ENCODE measurements at places on chromosomes 11 and 22.

DNA sequence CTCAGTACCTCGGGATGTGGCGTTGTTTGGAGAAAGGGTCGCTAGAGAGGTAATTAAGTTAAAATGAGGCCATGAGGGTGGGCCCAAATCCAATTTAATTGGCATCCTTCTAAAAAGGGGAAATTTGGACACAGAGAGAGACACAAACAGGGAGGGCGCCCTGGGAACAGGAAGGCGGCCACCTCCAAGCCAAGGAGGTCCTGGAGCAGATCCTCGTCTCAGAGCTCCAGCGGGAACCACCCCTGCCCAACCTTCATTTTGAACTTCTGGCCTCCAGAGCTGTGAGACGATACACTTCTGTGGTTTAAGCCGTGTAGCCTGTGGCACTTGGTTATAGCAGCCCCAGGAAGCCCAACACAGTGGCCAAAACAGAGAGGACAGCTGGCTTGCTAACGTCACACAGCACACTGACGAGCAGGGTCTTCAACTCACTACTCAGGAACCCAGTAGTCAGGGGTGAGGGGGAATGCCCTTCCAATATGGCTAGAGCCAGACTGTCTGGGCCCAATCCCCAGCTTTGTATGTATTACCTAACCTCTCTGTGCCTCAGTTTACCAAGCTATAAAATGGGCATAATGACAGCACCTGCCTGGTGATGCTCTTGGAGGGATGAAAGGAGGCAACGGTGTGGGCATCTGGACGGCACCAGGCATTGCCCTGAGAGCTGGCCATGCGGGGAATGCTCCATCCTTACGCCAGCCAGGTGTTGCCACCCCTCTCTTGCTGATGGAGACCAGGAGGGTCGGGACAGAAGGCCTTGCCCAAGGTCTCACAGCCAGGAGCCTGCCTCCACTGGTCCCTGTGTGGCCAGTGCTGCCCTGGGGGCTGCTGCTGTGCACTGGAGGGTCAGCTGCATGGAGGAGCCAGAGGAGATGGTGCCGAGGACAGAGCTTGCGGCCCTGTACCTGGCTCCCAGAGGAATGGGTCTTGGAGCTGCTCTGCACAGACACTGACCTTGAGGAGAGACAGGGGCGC, 53.3 kb upstream of the LINC01488 start:
- DNase-seq: no peak

GRCh38 chr22:41989246-41989645, 9.3 kb upstream of the WBP2NL start:
- no peak for DNase-seq

GRCh38 chr11:13577881-13578280, 82.1 kb upstream of the PTH start:
- DNase-seq: no peak

GRCh38 chr11:2265396-2265795, 5.0 kb downstream of the ASCL2 start:
- peak; percentile 15 for DNase-seq

DNA sequence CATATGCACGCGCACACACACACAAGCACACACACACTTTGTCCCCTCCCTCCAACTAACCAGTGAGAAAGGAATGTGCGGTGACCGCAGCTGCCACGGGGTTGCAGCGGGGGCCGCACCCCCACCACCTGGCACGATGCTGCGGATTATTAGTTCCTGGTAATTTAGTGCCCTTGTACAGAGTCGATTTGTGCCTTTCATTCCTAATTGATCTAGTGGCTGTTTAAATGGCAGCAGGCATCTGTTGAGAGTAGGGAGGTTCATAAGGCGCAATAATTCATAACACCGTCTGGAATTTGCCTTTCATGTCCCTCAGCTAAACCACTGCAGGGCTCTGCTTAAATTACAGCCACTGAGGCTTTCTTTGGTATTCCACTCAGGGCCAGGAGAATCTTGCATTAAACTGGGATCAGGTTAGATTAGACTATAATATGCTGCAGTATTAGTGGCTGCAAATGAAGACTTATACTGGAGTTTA, 113.7 kb downstream of the FEZ1 start:
- no peak for DNase-seq

DNA sequence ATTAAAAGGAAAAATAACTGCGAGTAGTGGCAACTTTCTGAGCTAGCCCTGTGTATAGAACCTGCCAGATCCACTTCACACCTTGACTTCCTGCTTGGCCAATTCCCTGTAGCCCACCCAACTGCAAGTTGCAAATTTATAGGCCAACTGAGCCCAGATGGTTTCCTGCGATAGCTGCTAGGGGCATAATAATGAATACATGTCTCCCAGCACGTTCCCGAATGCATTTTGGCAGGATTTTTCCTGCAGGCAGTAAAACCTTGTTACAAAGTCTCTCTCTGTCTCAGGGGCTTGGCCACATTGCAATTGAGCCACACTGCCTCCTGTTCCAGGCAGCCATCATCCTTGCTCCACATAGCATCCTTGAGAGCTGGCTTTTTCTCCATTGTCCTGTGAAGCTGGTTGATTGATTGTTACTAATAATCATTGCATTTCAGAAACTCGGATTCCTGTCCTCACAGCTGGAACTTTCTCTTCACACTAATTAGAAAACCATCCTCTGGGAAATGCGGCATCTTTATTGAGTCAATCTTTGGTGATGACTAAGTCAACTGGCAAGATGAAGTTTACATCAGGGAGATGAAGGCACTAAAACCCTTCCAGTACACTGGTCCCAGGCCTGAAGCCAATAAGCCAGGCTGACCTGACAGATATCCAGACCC, 18.6 kb upstream of the LMO2 start:
- no peak for DNase-seq

- DNase-seq: no peak
These were observed 165.0 kb downstream of the SOX6 start for GRCh38 chr11:16191212-16191867.

GRCh38 chr22:49664891-49665290, 162.8 kb downstream of the BRD1 start:
- no peak for DNase-seq

DNA sequence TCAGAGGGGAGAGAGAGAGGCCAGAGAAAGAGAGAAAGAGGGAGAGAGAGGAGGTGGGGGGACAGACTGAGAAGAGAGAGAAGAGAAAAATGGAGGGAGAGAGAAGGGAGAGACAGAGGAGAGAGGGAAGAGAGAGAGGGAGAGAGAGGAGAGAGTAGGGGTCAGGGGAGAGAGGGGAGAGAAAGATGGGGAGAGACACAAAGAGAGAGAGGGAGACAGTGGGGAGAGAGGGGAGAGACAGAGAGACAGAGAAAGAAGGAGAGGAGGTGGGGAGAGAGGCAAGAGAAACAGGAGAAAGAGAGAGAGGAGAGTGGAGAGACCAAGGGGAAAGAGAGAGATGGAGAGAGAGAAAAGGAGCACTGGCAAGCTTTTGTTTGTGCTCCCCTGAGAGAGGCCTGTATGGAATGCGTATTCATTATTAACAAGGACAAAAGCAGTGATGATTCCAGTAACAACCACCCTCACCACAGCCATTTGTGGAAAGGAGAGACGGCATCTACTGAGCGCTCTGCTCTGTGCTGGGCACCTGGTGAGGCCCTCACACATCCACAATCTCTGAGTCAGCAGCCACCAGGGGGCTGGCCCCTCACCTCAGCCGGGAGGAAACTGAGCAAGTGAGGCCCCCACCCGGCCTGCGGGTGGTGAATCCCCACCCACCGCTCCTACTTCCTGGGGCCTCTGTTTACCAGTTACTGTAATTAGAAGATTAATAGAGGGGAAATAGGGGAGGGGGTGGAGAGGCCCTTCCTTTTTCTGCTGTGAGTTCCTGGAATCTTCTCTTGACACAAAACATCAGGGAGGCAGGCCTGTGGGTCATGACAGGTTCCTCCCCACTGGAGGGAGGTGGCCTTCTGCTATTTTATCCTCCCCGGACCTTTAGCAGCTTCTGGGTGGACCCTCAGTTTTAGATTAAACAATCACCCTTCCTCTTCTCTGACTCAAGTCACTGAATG, 14.6 kb upstream of the MIAT start:
- DNase-seq: no peak

GRCh38 chr11:68978626-68978930, 2.2 kb downstream of the MRGPRD start:
- no peak for DNase-seq

GRCh38 chr11:44886790-44887140, 63.9 kb downstream of the TP53I11 start:
- DNase-seq: peak; percentile 74

GRCh38 chr11:7577291-7578190, 63.7 kb downstream of the PPFIBP2 start:
- peak; percentile 69 for DNase-seq

GRCh38 chr11:104881117-104881794, 17.0 kb downstream of the CASP12 start:
- DNase-seq: no peak

- no peak for DNase-seq
These were observed 22.1 kb downstream of the TMEM135 start for GRCh38 chr11:87059596-87060390.

- no peak for DNase-seq
These were observed 1.2 kb downstream of the LRRC56 start for GRCh38 chr11:538431-539051.

GRCh38 chr11:116145187-116145865, 627.5 kb downstream of the BUD13 start:
- no peak for DNase-seq

DNA sequence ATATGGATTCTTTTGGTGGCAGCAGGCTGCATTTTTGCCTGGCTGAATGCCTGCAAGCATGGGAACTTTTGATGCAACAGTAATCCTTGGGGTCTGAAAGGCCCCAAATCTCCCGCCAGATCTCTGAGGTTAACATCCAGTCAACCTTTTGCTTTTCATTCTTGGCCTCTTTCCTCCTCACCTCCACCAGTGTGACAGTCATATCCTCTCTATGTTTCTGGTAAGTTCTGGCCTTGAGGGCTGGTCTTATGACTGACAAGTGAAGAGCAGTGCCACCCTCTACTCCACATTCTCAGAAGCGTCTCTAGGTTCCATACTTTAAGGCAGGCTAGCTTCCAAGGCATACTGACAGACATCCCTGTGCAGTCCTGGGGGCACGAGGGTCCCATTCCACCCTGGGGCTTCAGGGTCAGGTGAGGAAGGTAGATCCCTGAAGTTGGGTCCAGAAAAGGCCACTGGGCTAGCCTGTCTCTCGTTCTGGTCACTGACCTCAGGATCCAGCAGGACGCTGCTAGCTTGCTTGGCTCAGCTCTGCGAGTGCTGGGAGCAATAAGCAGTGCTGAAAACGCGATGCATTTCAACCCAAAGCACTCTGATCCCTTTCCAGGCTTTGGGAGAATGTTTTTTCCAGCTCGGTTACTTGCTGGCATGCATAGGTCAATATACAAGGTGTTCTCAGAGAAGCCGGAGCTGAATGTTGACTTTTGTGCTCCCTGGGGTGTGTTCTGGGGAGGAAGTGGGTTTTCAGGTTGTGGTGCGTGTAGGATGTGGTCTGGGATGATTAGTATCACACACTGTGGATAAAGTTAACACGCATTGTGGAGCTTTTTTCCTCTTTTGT, 75.2 kb downstream of the PTPRJ start:
- DNase-seq: no peak

Data from hindlimb muscle (tissue), 1 donor.